NCI-H1436 (cell line): ENCODE measurements at places on chromosomes 7 and 10.

GRCh38 chr10:100204370-100204769, 18.5 kb upstream of the ERLIN1 start:
- no peak for DNase-seq

DNA sequence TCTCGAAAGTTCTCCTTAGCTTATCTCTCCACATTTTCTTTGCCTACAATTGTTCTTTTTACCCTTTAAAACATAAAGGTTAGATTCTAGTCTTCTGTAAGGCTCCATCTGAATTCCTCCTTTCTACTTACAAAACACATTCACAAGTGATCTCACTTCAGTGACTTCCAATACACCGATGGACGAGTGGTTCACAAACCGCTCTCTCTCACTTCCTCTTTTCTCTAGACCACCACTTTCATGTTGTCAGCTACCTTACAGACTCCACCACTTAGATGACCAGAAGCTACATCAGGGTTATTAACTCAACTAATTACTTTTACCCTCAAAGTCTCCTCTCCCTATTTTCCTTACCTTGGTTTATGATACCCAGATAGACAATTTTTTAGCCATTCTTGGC, 11.8 kb downstream of the MET start:
- no peak for DNase-seq

DNA sequence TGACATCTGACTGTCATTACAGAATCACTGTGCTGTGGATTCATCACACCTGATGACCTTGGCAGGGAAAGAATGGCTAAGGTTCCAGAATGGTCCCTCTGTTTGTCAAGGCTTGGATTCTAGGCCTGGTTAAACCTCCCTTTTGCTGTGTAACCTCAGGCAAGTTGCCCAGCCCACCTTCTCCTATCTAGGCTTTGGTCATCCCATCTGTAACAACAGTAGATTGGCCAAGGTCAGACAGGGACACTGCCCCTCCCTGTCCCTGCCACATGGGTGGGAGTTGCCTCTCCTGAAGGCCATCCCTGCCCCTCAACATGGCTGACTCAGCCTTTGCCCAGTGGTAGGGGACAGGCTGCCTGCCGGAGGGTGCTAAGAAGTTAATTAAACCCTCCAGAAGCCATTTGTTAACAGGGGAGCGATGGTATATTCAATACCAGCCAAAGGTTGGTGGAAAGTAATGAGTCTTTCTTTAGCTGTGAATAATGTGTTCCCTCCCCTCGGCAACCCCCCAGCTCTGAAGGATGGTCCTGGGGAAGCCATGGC, 149.8 kb upstream of the PCBD1 start:
- DNase-seq = no peak

DNA sequence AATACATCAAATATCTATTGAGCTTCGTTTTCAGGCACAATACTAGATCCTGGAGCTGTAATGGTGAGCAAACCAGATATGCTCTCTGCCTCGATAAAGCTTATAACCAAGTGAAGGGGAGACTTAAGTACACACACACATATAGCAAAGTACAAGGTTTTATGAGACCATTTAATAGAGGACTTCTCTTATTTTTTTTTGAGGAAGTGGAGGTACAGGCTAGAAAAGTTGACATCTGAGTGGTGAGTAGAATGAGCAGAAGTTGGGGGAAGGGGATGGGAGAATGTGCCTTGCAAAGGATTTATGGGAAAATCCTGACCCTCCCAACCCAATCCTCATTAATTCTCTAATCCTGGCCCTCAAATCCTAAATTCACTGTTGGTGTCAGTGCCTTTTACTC, 7.7 kb downstream of the CCDC136 start:
- DNase-seq = no peak

DNA sequence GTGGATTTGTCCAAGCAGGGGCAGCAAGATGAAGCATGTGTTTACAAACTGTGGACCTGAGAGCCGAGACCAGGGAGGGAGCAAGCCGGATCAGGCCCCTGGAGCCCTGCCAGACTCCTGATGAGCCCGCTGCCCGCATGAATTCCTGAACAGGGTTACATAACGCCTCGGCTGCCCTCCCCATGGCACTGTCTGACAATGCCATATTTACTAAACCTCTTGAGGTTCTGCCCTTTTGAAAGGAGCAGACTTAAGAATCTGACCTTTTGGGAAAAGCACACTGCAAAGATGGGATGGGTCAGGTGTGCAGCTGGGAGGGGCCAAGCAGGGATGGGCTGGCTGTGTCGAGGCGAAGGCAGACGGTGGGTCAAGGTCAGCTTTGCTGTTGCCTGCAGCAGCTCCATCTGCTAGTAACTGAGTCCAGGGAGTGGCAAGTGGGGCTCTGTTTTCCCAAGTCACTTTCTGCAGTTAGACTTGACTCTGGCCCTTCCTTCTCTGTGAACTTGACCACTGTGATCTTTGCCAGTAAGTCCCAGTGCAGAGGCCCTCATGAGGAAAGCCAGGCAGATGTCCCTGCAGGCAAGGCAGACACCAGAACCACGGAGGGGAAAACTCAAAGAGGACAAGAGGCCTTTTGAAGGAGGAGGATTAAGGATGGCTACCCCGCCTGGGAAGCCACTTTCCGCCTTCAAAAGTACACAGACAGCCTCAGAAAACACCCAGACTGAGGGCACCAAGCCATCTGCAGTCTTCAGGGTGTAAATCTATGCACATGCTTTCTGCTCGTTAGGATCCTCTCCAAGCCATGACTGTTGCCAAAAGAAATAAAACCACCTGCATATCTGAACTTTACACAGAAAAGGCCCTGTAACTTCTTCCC, 175.8 kb downstream of the TNS3 start:
- no peak for DNase-seq

DNA sequence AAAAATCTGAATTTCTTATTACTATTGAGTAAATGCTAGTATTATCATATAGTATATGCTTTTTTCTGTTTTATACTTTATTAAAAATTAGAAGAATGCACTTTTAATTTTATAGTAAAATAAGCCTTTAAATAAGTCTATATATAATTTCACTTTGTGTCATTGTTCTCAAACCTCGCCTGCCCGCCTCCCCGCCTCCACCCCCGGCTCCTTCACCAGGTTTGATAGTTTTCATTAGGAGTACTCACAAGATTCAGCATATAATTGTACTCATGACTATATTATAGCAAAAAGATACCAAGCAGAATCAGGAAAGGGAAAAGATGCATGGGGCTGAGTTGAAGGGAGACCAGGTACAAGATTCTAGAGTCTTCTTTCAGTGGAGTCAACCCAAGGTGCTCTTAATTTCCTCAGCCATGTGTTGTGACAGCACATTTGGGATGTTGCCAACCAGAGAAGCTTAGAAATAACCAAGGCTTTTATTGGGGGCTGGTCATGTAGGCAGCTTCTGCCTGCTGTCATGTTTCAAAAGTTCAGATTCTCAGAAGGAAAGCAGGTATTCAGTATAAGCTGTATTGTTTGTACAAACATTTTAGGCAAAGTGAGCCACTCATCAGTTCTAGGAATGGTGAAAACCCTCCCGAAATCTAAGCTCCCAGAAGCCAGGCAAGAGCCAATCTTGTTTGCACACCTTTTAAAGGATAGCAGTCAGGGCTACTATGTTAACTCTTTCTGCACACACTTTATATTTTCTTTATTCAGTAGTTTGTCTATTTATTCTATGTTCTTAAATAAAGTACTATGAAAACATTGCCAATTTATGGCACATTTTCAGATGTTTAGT, 12.3 kb downstream of the NHLRC2 start:
- DNase-seq = no peak

- no peak for DNase-seq
These were observed 168.9 kb downstream of the SLIT1 start for GRCh38 chr10:97016728-97017473.

DNA sequence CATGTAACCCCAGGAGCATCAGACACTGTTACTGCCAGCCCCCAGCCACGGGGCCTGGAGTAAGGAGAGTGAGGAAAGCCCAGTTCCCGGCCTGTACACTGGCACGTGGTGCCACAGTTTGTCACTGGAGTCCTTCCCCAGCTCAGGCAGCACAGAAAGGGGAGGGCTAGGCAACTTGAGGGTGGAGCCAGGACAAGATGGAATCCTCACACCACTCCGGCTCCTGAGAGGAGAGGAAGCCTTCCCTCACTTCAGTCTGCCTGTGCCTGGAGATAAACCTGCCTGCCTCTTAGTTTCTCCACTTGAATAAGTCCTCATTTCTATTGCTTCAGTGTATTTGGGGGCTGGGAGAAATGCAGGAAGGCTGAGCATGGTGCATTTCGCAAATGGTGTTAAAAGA, 176.0 kb downstream of the KIAA1217 start:
- no peak for DNase-seq

- DNase-seq = no peak
These were observed 103.7 kb downstream of the DNAJB6 start for GRCh38 chr7:157440346-157441022.

GRCh38 chr10:103244666-103245271, 918 bp upstream of the RPEL1 start:
- peak; percentile 7 for DNase-seq

- no peak for DNase-seq
These were observed 228.5 kb downstream of the SORCS1 start for GRCh38 chr10:106935978-106936451.

GRCh38 chr7:155143381-155143780, 73.3 kb downstream of the HTR5A start:
- DNase-seq = no peak

- DNase-seq = no peak
These were observed 223.5 kb downstream of the CCDC3 start for GRCh38 chr10:12777840-12778585.

- DNase-seq = peak; percentile 84
These were observed 3.2 kb downstream of the ITPRIP start for GRCh38 chr10:104334965-104335650.

GRCh38 chr10:71754562-71754961, 18.8 kb downstream of the VSIR start:
- no peak for DNase-seq

DNA sequence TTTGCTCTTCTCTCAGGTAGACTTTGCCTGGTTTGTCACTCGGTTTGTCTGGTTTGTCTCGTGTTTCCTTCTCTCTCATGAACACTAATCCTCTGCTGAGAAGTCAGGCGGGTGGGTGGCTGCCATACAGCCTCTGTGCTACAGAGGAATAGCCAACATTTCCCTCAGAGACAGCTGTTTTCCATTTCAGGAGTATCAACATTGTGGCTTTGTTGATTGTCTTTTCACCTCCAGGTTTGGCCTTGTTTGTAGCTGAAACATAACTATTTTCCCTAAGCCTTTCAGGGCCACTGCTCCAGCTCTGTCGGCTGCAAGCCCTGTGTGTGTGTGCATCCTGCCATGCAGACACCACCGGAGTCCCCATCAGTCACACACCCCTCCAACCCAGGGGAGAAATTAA, 122.8 kb downstream of the BAMBI start:
- no peak for DNase-seq

DNA sequence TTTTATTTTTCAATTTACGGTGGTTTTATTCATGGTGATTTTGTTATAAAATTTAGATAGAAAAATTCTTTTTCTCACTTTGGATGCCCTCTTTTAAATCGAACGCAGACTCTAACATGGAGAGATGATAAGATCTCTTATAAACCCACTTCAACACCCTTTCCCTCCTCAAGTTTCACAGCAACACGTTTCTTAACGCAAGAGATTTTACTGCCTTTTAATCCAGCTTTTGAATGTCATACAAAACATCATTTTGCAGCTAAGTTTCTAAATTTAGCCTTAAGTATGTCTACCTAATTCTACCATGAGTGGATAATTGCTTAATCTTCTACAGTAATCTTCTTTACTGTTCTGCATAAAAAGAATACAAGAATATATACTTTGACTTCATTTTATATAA, 70.0 kb downstream of the SEMA3C start:
- peak; percentile 32 for DNase-seq

- no peak for DNase-seq
These were observed 547.7 kb upstream of the GALNT17 start for GRCh38 chr7:70583965-70584883.

GRCh38 chr10:104791471-104791870, 150.4 kb downstream of the SORCS3 start:
- DNase-seq = no peak

GRCh38 chr10:17475661-17476060, 21.3 kb upstream of the ST8SIA6 start:
- DNase-seq = no peak

- DNase-seq = no peak
These were observed 113.6 kb downstream of the LSMEM1 start for GRCh38 chr7:112594397-112594796.

- DNase-seq = no peak
These were observed 125.5 kb upstream of the VSTM2A start for GRCh38 chr7:54416678-54417077.

DNA sequence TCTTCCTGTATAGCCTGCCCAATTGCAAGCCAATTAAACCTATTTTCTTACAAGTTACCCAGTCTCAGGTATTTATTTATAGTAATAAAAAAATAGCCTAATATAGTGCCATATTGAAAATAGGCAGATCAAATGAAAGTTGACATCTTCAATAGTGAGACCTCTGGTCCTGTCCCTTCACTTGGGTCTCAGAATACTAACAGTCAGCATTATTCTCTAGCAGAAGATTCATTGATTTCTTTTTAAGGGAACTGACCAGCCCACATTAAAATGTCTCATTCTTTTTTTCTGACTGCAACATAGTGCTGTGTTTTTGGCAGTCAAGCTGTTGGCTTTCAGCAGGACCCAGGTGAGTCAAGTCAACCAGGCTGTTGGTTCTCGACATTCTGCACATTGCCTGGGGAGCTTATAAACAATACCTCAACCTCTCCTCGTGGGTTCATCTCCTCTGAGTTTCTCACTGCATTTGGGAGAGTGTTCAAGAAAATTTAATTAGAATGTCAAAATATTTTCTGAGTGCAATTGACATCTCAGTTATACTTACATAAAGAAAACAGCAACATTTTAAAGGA, 109.8 kb downstream of the MKX start:
- DNase-seq = no peak

DNA sequence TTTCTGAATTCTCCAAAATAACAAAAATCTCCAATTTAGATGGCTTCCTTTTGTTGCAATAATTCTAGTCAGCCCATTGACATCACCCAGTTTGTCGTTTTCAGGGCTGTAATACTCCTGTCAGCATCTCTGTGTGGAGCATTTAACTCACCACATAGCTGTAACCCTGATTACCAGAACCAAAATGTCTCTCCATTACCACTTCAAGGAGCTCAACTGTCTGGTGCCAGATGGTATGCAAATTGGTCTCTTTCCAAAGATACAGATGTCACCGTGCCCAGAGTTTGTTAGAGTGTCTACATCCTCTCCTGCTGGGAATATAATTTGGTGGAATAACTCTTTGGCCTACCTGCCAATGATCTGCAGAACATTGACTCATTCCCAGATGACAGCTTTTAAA, 350.3 kb upstream of the POT1 start:
- no peak for DNase-seq

DNA sequence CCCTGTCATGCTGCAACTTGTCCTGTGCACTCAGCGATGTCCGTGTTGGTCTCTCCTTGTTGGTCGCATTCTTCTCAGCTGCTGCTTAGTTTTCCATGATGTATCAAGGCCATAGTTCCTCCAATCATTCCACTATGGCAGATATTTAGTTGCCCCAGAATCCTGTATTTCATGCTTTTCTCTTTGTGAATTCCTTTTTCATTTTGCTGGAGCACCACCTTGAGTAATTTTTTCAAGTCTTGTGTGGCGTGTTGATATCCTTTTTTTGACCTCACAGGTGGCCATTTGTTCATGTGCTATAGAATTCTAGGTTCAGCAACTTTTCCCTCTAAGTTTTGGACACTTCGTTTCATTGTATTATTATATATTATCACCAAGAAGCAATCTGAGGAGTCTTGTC, 42.7 kb upstream of the MNX1 start:
- no peak for DNase-seq
